ENCODE measurements at places on chromosomes 5 and 9. TPM values are rescaled to one million over a fixed set of nuclear protein-coding genes. Genes with fewer than 3 reads are reported as not detected.

GRCh38 chr9:6301858-6302257 lies 26.3 kb upstream of the TPD52L3 start:
- H3K27me3 ChIP-seq, result no peaks in the 10 kb centered on the region
- no peak overlapping the region for H3K4me3 ChIP-seq
- no peak overlapping the region for H3K27ac ChIP-seq
- no peak for DNase-seq

The SLC36A2 gene
- total RNA-seq, result not detected

GRCh38 chr9:118558026-118558425 lies 811.2 kb downstream of the BRINP1 start:
- no peak for DNase-seq
- H3K36me3 ChIP-seq, result no peaks in the 10 kb centered on the region
- H3K27me3 ChIP-seq, result no peaks in the 10 kb centered on the region
- no peak overlapping the region for H3K4me3 ChIP-seq

GRCh38 chr9:114606597-114607207 lies 4.4 kb upstream of the TMEM268 start:
- no peak overlapping the region for H3K4me3 ChIP-seq
- no peaks in the 10 kb centered on the region for H3K27me3 ChIP-seq
- DNase-seq, result no peak
- no peak overlapping the region for H3K27ac ChIP-seq

- H3K4me3 ChIP-seq, result no peak overlapping the region
- DNase-seq, result no peak
- H3K27ac ChIP-seq, result no peak overlapping the region
- no peaks in the 10 kb centered on the region for H3K36me3 ChIP-seq
Observed at GRCh38 chr5:137090721-137091120, 408.4 kb downstream of the SPOCK1 start.

DNA sequence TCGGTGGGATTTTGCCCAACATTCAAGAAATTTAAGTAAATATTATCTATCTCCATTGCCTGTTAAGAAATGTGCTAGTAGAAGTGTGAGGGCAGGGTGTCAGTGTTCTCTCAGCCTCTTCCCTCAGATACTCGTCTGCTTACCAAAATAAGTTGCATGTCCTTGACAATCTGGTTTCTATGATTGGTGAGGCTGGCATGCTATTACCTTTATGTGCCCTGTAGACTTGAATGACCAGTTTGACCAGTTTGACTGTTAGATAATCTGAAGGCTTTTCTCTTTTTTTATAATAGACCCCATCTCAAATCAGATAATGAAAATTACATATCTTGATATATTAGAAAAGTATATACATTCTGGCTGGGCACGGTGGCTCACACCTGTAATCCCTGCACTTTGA lies 348 bp downstream of the CATSPER3 start:
- no peak for DNase-seq
- H3K4me3 ChIP-seq, result no peak overlapping the region
- peaks cover 7% of the 10 kb centered on the region for H3K36me3 ChIP-seq
- no peaks in the 10 kb centered on the region for H3K27me3 ChIP-seq
- H3K4me1 ChIP-seq, result no peaks in the 10 kb centered on the region

GRCh38 chr5:38290028-38290653 lies 31.8 kb downstream of the EGFLAM start:
- peak overlapping the region; percentile 26 for H3K27ac ChIP-seq
- peak; percentile 31 for DNase-seq
- H3K36me3 ChIP-seq, result no peaks in the 10 kb centered on the region
- H3K4me3 ChIP-seq, result peak overlapping the region; percentile 25
- H3K4me1 ChIP-seq, result peaks cover 18% of the 10 kb centered on the region
- H3K27me3 ChIP-seq, result no peaks in the 10 kb centered on the region

GRCh38 chr5:91006713-91007112 lies 376.4 kb downstream of the ARRDC3 start:
- no peak overlapping the region for H3K4me3 ChIP-seq
- H3K27me3 ChIP-seq, result no peaks in the 10 kb centered on the region
- H3K4me1 ChIP-seq, result no peaks in the 10 kb centered on the region
- no peak for DNase-seq

DNA sequence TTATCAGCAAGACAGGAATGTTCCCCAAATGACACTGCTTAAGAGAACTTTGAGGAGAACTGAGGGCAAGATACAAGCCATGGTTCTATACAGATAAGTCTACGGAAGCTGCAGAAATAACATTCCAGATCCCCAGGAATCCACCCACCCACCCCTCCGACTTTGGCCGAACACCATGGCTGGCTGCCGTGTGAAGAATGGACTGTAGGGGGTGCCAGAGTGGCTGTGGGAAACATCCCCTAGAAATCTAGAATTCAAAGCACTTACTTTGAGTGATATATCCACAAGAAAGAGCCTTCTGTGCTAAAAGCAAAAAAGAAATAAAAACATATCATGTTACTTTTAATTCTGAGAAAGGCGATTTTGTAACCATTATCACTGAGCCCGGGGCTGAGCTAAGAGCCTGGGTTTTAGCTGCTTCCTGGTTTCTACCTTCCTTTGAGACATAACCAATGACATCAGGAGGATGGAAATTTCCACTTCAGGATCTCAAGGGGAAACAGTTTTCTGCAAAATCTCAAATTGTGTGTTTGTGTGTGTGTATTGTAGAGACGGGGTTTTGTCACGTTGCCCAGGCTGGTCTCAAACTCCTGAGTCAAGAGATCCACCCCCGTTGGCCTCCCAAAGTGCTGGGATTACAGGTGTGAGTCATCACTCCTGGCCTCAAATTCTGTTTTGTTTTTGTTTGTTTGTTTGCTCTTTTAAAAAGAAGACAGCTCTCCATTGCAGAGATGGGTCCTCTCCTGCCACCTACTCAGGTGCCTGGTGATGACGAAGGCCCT lies 36.4 kb downstream of the GGTA1 start:
- peaks cover 26% of the 10 kb centered on the region for H3K27me3 ChIP-seq
- H3K4me3 ChIP-seq, result no peak overlapping the region

DNA sequence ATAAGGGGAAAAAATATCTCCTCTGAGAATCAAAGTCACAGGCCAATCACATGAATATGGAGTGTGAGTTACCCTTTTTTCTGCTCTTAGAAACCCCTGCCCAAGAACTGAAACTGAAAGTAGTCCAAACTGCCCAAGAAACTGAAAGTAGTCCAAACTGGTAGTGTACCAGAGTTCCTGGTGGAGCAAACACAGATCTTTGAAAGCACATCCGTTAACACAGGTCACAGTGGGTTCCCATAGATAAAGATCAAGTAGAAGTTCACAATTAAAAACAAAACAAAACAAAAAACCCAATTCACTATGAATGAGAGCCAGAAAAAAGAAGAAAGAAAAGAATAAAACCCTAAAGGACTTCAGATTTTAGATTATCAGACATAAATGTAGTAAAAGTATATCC lies 332.4 kb upstream of the EFNA5 start:
- no peak overlapping the region for H3K4me3 ChIP-seq
- H3K27ac ChIP-seq, result no peak overlapping the region
- no peaks in the 10 kb centered on the region for H3K27me3 ChIP-seq

- no peaks in the 10 kb centered on the region for H3K4me1 ChIP-seq
- H3K27ac ChIP-seq, result no peak overlapping the region
- no peaks in the 10 kb centered on the region for H3K27me3 ChIP-seq
- H3K36me3 ChIP-seq, result no peaks in the 10 kb centered on the region
Observed at GRCh38 chr9:3647652-3648051, 121.9 kb upstream of the RFX3 start.

The FOXI1 gene
- total RNA-seq, result not detected

GRCh38 chr5:44845777-44846176 lies 37.0 kb downstream of the MRPS30 start:
- no peak for DNase-seq
- no peaks in the 10 kb centered on the region for H3K27me3 ChIP-seq
- no peak overlapping the region for H3K4me3 ChIP-seq
- H3K27ac ChIP-seq, result no peak overlapping the region

DNA sequence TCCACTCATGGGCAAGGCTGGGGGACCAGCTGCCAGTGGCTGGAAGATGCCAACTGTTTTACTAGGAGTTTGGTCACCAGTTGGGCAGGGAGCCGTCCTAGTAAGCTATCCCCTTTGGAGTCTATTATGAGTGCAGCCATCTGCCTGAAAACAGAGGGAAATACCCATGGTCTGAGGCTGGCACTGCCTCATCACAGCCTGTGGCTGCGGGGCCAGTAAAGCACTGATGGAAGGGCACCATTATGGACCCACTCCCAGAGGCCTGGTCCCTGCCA lies 187.2 kb upstream of the PANK3 start:
- DNase-seq, result no peak
- H3K4me3 ChIP-seq, result no peak overlapping the region
- H3K36me3 ChIP-seq, result no peaks in the 10 kb centered on the region
- H3K27me3 ChIP-seq, result peaks cover 40% of the 10 kb centered on the region
